Activated CD8-positive, alpha-beta memory T cell treated with anti-CD3 and anti-CD28 coated beads for 4 hours (primary cell): ENCODE measurements at places on chromosomes 7 and 10.

DNA sequence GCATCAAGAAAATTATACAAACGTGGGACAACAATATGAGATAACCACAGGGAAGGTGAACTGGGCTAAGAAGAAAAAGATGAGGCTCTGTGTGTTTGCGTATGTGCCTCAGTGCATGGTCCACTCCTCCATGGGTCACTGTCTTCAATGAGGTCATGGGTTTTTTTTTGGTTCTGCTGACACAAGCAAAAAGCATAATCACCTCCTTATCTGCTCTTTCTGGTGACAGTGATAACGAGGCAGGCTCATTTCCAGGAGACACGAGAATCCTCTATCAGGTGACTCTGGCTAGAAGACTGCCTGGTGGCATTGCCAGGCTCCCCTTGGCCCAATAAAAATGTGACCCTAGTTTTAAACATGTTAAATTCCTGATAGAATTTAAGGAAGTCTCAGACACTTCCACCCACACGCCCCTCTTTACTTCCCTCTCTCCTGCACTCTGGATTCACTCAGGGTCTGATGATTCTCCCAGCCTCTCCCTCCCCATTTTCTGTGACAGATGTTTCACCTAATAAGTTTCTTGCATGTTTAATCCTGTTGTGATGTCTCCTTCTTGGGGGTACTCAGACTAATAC, 35.3 kb upstream of the CDCA7L start:
- no peak for DNase-seq

GRCh38 chr10:49605939-49606509, 4.1 kb upstream of the SLC18A3 start:
- DNase-seq = no peak

DNA sequence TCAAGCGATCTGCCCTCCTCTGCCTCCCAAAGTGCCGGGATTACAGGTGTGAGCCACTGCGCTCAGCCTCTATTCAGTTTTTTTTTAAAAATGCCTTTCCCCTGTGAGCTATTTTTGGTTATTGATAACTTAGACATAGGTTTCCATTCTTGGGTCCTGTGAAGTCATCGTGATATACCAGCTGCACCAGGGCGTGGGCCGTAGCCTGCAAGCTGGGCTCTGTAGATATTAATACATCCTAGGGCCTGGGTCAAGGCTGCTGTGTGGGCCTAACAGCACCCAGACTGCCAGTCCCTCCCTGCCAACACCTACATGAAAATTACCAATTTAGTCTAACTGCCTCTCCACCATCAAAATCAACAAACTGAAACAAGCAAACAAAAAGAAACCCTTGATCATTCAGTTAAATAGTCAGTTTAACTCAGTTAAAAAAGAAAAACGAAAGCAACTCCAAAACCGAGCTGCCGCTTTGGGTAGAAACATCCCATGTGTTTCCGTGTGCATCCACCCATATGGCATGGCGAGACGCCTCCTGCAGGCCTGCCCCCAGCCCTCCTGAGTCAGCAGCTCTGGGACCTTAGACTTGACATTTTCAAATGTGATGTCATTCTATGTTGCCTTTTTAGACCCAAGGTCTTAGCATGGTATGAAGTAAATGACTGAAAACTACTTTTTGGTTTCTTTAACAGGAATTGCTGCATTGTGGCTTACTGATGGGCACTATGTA, 330.2 kb downstream of the GLRX3 start:
- DNase-seq = no peak

GRCh38 chr10:35612385-35613106, 7.4 kb downstream of the GJD4 start:
- no peak for DNase-seq

DNA sequence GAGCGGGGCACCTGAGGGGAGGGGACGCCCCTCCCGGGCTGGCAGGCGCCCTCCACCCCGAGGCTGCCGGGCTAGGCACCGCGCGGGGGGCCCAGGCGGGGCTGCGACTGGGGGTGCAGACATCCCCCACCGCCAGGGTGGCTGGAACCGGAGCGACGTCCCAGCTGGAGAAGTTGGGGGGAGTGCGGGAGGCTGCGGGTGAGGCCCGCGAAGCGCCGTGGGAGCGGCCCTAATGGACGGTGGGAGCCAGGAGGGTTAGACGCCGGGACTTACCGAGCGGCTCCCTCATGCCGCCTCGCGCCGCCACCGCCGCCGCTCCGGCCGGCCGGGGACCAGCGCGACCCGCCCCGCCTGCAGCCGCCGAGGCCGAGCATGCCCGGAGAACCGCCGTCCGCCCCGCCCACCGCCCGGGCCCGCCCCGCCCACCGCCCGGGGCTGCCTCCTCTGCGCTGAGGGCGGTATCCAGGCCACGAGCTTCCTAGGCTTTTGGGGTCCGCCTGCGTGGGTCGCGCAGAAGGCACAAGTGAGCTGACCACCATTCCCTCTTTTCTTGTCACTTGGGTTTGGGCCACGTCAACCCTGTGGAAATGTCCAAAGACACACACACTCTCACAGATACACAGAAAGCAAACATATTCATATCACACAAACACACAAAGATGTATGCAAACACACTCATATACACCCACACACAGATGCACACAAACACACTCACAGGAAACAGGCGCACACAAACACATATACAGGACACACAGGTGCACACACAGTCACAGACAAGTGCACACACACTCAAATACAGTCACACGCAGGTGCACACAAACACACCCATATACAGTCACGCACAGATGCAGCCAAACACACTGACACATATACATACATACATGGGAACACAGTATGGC, at the start of gene JCAD:
Gene JCAD (minus strand): TSS at position 378 of the 899 bp plus-strand sequence. CDS start 11,774 bp downstream, outside the sequence.
- DNase-seq = peak; percentile 17

DNA sequence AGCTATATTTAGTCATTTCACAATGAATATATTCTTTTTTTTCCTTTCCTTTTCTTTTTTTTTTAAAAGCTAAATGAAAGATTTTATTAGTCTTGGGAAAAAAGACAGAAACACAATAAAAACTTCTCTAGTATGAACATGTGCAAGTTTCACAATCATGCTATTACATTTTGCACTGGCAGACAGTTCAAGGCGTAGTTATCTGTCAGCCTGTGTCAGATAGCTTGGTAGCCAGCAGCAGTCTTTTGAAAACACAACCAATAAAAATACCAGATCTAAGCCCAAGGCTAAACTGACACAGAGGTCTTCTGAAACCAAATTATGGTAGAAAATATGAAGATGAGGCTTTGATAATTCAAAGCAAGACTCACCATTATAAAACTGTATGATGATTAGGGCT, 205.8 kb upstream of the TEX47 start:
- no peak for DNase-seq

GRCh38 chr10:99466632-99467223, 36.3 kb upstream of the GOT1 start:
- DNase-seq = no peak

GRCh38 chr10:98354491-98354890, 60.5 kb downstream of the PYROXD2 start:
- no peak for DNase-seq

GRCh38 chr10:73872190-73872710, 2.1 kb downstream of the CAMK2G start:
- no peak for DNase-seq

DNA sequence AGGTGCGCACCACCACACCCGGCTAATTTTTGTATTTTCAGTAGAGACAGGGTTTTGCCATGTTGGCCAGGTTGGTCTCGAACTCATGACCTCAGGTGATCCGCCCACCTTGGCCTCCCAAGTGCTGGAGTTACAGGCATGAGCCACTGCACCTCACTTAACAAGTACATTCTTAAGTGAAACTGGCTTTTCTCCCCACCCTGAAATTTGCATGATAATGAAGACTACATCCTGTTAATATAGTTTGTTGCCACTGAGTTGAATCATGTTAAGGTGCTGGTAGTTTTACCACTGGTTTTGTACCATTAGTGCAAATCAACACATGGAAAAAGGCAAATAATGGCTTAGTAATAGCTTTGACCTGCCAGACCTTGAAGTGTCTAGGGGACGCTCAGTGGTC, 62.2 kb downstream of the MPLKIP start:
- no peak for DNase-seq

- DNase-seq = no peak
Measured at GRCh38 chr10:131119626-131120355, 191.7 kb downstream of the TCERG1L start.

DNA sequence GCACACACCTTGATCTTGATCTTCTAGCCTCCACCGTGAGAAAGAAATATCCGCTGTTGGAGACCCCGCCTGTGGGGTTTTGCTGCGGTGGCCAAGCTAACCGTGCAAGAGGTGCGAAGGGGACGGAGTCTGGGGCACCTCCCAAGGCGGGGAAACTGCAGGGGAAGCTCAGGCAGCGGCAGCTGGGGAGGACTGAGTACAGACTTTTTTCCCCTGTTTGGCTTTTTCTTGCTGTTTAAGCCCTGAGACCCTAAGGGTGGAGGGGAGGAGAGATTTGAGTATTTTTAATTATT, 108.0 kb downstream of the DNAJB6 start:
- no peak for DNase-seq

DNA sequence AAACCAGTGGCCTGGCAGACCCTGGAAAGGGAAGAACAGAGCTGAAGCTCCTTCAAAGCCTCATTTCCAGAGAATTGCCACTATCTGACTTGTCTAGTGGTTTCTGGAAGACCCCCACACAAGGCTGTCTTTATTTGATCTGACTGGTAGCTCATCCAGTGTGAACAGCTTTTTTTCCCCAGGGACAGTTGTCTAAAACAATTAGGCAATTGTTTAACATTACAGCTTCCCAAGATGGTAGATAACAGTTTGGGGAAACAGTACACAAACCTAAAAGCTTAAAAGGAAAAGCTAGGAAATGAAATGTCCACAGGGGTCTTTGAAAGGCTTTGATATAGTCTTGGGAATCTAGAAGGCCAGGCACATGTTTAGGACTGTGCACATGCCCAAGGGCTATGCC, 203.4 kb upstream of the CTBP2 start:
- DNase-seq = no peak

- no peak for DNase-seq
Measured at GRCh38 chr10:85914720-85915119, 451.9 kb downstream of the GRID1 start.

DNA sequence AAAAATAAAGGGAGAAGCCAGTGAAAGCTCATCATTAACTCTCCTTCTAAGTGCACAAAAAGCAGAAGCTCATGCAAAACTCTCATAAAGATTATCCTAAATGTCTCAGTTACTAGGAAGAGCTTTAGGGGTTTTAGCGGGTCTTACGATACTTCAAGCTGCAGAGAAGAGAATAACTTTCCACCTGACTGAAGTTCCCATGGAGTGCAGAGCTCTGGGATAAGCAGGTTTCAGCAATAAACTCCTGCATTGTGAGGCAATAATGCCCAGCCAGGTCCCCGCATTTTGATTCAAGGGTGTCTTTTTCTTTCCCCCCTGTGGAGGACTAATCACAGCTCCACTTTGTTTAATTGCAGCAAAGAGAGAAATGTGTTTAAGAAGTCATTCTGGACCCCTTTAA, 241.9 kb upstream of the SP8 start:
- DNase-seq = no peak

DNA sequence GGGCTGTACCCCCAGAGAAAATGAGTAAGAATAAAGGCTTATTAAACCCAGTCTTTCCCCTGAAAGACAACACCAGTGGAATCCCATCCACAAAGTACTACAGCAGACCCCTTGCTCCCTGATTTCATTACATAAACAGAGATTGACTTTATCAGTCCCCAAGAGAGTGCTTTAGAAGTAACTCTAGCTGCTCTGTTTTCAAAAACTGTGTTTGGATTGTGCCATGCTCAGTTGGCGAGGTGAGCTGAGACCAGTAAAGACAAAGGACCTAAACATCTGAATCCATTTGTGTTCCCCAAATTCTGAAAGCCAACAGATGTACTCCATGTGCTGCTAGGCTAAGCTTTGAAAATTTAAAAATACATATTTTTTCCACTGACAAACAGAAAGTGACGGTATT, 127.0 kb downstream of the ATE1 start:
- no peak for DNase-seq

GRCh38 chr7:43735802-43736603, 6.7 kb upstream of the COA1 start:
- DNase-seq = no peak

- no peak for DNase-seq
Measured at GRCh38 chr10:132539431-132539839, 1.8 kb downstream of the INPP5A start.

GRCh38 chr10:89175816-89176215, 31.3 kb downstream of the CH25H start:
- DNase-seq = no peak

- peak; percentile 72 for DNase-seq
Measured at GRCh38 chr10:6348096-6348874, 145.6 kb downstream of the PFKFB3 start.

GRCh38 chr7:44463169-44463808, 27.2 kb downstream of the NUDCD3 start:
- DNase-seq = no peak

DNA sequence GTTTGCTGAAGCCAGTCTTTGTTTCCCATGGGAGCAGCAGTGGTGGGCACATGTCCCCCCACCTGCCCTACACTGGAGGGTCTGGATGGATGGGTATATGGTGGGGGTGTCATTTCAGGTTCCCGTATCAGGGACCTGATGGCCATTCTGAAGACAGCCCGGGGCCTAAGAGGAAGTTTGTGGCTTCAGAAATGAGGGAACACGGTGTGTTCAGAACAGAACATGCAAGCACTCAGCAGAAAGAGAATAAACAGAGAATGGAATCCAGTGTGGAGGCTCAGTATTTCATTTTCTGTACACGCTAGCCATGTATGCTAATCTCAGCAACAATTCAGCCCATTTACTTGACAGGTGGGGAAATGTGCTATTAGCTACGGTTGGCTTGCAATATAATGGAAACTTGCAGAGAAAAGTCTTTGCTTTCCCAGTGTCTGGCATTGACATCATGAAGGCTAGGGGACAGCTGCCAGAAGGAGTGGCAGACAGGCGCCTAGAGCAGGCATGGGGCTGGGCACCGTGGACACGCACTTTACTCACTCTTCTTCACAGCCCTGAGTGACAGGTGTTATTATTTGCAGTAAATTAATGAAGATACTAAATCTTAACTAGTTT, 98.6 kb downstream of the ELMO1 start:
- no peak for DNase-seq

GRCh38 chr7:152527610-152528032, 91.8 kb upstream of the KMT2C start:
- no peak for DNase-seq

DNA sequence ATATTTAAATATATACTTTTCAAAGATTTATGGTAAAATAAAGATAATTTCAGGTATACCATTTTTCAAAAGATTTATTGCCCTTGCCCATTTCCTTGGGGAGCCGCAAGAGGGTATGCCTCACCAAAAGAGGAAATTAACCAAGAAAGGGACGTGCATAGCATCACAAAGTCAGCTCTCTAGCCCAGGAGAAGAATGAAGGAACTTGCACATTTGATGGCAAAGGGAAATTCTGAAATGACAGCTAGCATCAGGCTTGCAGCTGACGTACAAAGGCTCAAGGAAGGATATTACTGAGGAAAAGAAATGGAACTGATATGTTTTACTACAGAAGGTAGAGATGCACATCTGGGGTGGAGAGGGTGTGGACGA, 93.6 kb upstream of the RSU1 start:
- DNase-seq = no peak

GRCh38 chr10:97011397-97011796, 174.4 kb downstream of the SLIT1 start:
- no peak for DNase-seq

GRCh38 chr7:28203508-28204240, 23.1 kb upstream of the JAZF1 start:
- DNase-seq = no peak
